Renal cortical epithelial cell (primary cell): ENCODE measurements at places on chromosomes 7 and 10.
A peak's percentile ranks its signal among the peaks of the same experiment; 100 is the strongest.

GRCh38 chr10:70380350-70381135 is 1.9 kb downstream of the LRRC20 start:
- no peak for DNase-seq

DNA sequence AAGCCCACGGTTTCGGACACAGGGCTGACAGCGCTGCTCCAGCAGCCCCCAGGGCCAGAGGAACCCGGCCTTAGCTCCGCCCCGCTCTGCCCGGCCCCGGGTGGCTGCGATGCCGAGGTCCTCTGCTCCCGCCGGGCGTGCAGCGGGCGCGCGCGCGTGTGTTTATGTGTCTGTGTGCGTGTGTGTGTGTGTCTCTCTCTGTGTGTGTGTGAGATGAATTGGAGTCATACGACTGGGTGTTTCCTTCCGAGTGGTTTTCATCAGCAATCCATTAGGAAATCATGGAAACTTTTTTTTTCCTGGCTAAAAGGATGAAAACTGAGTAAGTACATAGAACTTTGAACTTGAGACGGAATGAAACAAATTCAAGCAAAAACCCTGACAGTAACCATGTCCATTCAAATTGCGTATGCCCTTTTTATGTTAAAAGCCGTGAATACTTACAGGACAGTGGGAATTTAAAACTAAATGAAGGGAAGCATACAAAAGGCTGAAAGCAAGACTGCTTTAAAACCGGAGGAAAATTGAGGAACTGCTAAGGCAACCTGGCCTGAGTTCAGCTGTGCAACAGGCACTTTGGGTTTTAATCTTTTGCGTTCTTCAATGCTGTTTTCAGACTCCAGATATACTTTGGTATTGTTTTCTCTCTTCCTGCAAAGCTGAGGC is at the start of gene CPED1:
TSS of gene CPED1 (plus strand) at position 121 of the 666 bp plus-strand sequence. CDS start 911 bp downstream, outside the sequence.
- peak; percentile 80 for DNase-seq

- DNase-seq: no peak
Observed at GRCh38 chr7:49643736-49644135, 129.7 kb upstream of the VWC2 start.

GRCh38 chr10:89543841-89544240 is 8.4 kb upstream of the SLC16A12 start:
- DNase-seq: no peak

DNA sequence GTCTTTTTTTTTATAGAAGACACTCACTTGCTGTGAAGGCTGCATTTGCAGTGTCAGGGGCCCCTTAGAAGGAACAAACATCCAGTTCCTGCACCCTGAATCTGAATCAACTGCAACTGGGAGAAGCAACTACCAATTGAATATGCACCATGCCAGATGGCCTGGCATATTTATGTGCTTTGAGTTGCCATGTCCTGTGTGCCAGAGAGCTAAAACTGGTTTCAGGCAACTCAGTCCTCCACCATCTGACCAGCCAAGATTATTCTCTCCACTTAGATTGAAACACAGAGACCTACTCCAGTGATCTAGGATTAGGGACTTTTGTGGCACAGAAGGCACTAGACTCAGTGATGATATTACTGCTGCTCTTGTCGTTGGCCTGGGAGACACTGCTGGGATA is 225.4 kb downstream of the HECW1 start:
- DNase-seq: no peak
